ENCODE measurements at places on chromosomes 7 and 10.

DNA sequence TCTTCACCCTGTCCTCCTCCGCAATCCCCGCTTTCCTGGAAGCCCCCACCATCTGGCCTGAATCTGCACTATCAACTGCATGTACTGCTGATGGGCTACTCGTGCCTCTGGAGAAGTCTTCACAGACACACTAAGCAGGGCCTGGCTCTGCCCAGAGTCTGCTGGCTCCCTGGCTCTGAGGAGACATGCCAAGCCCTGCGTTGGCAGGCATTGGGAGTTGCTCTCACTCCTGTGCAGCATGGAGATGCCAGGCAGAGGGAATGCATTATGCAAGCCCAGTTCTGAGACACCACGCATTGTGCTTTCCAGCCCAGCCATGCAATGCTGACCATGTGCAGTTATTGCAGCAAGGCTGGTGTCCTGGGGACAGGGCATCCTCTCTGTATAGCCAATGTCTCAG, 314.6 kb downstream of the CXCL12 start:
- DNase-seq = no peak

GRCh38 chr10:52526251-52526823, 212.3 kb downstream of the DKK1 start:
- no peak for DNase-seq

GRCh38 chr10:103603382-103603781, 109.9 kb downstream of the NEURL1 start:
- DNase-seq = no peak

DNA sequence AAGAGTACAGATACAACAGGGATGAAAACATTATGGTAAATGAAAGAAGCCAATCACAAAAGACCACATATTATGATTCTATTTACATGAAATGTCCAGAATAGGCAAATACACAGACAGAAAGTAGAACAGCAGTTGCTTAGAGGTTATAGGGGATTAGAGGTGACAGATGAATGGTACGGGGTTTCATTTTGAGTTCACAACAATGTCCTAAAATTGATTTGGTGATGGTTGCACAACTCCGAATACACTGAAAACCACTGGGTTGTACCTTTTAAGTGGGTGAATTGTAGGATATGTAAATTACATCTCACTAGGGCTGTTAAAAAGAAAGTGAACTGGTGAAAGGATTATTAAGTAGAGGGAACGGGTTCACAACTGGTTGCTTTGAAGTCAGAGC, 76.3 kb upstream of the MRLN start:
- DNase-seq = no peak

GRCh38 chr10:106053061-106053460, 1111.4 kb downstream of the SORCS1 start:
- DNase-seq = no peak

- no peak for DNase-seq
These were observed 274.6 kb downstream of the PLXDC2 start for GRCh38 chr10:20090831-20091230.

- no peak for DNase-seq
These were observed 84.8 kb downstream of the PLXNA4 start for GRCh38 chr7:132491391-132491945.

DNA sequence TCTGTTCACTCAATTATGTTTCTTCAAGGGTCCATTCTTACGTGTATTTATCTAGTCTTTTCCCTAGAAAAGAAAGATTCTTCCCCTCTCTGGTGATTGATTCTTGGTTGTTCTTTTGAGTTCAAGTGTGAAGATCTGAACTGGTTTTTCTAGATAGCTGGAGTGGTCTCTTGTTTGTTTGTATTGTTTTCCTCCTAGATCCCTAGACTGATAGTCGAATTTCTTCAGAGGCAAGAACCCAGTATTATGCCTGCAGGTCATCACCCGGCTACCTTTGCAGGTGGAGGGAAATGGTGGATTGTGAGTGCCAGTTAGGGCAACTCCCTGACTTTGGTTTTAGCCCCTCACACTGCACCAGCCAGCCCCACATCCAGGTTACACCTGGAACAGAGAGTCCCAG, 2.2 kb upstream of the RSU1 start:
- no peak for DNase-seq

DNA sequence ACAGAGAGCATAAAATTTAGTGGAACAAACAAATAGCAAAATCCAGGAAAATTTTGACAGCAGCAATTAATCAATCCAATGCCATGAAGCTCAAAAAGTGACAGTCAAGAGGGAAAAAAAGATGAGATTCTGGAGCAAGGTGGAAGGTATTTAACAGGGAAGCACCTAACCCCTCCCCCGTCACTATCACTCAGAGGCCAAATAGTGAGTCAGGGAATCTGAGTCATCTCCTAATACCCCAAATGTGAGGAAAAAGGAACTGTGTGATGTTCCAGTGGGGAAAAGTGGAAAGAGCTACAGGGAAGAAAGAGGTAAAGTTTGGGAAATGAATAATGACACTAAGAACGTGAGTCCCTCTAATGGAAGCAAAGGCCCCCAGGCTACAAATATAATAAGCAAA, 113.2 kb upstream of the PHF14 start:
- DNase-seq = no peak

DNA sequence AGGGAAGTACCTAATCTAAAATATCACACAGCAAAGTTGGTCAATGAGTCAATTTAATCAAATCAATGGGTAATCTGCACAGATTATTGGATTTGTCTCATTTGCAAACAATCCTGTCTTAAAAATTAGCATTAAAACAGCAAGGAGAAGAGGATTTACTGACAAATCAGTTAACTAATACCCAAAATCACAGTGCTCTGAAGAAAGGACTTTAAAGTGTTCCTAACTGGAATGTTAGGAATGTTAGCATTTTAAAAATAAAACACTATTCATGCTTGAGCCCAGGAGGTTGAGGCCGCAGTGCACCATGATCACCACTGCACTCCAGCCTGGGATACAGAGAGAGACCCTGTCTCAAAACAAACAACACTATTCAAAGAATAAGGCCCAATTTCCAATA, 83.1 kb downstream of the CHCHD3 start:
- no peak for DNase-seq

GRCh38 chr7:48617993-48618392, 306.4 kb upstream of the CDC14C start:
- DNase-seq = no peak

DNA sequence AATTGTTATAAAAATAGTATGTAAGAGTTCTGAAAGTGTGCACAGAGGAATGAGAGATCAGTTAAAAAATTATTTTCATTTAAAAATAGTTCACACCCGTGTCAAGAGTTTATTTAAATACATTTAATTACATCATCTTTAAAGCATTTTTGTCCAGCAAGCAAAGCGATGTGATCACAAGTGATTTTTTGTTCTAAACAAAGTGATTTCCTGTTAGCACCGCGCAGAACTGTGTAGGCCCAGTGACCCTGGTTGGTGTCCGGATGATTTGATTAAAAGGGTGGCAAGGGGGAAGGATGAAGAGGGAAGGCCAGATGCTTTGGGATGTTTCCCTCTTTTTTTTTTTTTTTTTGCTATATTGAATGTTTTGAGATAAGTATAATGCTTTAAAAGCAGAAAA, 227.8 kb upstream of the PITRM1 start:
- no peak for DNase-seq

DNA sequence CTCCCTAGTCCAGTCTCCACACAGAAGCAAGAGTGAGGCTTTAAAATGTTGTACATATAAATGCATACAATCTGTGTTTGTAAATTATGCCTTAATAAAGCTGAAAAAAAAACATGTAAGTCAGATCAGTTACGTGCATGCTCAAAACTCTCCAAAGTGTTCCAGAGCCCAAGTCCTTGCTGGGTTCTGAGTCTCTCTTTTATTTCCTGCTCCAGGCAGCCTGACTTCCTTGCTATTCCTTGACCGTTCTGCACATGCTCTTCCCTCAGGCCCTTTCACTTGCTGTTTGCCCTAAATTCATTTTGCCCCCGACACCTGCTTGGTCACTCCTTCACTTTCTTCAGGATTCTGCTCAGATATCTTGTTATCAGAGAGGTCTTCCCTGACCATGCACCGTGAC, 770.1 kb downstream of the PHTF2 start:
- DNase-seq = no peak

GRCh38 chr10:60777696-60778213, 523 bp upstream of the CDK1 start:
- DNase-seq = no peak

DNA sequence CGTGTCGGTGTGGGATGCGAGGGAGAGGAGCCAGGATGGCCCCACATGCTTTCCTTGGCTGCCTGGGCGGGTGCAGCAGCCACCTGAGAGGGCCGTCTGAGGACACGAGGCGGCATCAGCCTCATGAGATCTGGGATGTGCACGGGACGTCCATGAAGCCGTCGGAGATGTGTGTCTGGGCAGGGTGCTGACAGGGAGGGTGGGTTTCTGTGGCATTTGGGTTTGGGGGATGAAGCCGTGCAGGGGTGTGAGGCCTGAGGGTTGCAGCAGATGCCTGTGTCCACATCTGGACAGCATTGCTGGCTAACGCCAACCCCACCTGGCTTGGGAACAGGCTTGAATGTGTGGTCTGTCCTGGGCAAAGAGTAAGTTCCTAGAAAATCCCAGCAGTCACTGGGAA, 179.5 kb downstream of the DNAJB6 start:
- no peak for DNase-seq

DNA sequence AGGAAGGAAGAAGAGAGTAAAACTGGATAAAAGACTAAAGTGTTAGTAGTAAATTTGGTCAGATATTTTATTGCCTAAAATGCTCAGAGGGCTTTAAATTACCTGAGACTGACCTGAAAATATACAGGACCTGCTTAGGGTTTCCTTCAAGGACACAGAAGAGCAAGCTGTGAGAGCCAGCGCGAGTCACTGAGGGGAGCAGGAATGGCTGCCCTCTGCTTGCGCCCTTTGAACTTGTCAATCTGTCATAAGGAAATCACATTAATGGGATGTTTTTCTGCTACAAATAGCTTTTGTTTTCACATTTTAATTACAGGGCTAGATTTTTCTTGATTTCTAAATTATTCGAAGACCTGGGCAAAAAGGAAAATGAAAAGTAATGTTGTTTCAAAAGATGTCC, 26.9 kb downstream of the DNAJB9 start:
- DNase-seq = no peak

GRCh38 chr7:22885797-22886261, 63.2 kb upstream of the TOMM7 start:
- no peak for DNase-seq

DNA sequence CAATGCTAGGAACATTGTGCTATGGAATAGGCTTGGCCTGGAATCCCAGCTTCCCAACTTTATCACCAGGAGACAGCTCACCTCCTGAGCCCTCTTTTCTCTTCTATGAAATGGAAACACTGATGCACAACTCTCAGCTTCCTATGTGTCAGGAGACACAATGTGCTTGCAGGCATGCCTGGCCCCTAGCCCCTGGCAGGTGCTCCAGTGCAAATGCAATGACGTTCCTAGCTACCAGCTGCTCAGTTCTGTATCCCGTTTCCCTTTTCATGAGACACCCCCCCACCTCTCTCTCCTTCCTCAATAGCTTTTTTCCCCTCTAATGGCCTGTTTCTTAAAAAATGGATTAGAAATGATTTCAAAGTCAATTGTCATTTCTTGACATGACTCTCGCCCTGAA, 30.7 kb downstream of the HABP2 start:
- no peak for DNase-seq

DNA sequence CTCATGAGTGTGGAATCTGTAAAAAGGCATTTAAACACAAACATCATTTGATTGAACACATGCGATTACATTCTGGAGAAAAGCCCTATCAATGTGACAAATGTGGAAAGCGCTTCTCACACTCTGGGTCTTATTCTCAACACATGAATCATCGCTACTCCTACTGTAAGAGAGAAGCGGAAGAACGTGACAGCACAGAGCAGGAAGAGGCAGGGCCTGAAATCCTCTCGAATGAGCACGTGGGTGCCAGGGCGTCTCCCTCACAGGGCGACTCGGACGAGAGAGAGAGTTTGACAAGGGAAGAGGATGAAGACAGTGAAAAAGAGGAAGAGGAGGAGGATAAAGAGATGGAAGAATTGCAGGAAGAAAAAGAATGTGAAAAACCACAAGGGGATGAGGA, 207.7 kb downstream of the ZEB1 start:
- DNase-seq = no peak

DNA sequence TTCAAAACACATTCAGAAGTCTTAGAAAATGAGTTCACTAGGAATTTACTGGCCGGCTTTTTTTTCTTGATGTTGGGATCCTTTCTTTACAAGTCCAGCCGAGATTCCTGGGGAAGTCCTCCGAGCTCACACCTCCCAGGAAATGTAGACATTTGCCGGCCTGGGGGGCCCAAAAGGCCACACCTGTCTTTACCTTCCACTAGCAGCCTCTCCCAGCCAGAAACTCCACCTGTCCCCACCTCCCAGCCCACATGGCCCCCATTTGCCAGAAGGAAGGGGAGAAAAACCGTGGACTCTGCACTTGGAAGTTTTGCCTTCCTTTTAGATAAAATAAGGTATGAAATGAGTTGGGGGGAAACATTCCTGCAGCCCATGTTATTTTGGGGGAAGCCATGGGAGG, 27.6 kb upstream of the EMX2 start:
- no peak for DNase-seq

DNA sequence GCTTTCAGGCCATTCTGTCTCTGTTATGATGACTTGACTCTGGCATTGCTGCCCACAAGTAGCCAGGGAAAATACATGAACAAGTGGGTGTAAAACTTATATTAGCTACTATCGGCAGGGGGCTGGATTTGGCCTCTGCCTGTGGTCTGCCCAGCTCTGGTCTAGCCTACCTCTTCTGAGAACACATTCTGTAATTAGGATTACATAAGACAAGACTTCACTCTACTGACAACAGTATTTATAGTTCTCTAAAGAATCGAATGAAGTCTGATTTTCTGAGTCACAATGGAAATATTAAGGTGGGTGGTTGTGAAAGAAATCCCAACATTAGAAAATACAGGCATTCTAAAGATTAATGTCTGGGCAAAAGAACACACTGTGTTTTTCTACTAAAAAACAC, 55.5 kb downstream of the DLD start:
- DNase-seq = no peak

DNA sequence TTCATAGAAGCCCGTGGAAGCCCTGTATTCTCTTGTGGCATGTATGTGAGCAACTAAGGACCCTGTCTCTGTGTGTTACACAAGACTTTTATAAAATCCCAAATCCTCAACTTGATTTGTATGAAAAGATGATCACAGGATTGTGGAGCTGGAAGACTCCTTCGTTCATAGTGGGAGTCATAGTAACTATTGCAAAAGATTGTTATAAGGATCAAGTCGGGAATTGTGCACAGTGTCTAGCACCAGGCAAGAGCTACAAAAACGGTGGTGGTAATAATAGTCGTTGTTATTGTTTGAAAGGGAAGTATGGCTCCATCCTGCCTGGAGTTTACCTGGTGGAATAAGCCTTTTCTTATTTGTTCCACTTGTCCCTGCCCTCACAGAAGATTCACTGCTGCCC, 42.8 kb upstream of the MTURN start:
- no peak for DNase-seq

DNA sequence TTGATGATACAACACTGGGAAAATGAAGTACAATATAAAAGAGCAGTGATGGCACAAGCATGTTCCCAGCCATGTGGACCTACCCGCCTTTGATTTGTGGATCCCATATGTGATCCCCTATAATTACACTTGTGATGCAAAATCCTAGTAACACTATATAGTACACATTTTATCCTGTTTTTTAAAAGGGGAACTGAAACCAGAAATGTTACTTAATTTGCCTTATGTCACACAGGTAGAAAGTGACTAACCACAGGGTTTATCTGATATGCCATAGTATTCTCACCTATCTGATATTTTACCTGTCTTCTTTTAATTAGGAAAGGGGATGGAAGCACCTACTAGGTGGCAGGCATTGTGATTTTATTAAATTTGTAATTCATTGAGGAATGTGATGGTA, 35.0 kb downstream of the ARMC3 start:
- DNase-seq = no peak

- DNase-seq = no peak
These were observed 593.4 kb upstream of the GHITM start for GRCh38 chr10:83545901-83546391.
